Esophagus muscularis mucosa (tissue), 4 donors: ENCODE measurements at places on chromosomes 3 and 15. TPM values are rescaled to one million over a fixed set of nuclear protein-coding genes. Genes with fewer than 3 reads are reported as not detected.
A peak's percentile ranks its signal among the peaks of the same experiment; 100 is the strongest.

GRCh38 chr3:100053951-100054620, 60.2 kb downstream of the FILIP1L start:
- no peak for DNase-seq

DNA sequence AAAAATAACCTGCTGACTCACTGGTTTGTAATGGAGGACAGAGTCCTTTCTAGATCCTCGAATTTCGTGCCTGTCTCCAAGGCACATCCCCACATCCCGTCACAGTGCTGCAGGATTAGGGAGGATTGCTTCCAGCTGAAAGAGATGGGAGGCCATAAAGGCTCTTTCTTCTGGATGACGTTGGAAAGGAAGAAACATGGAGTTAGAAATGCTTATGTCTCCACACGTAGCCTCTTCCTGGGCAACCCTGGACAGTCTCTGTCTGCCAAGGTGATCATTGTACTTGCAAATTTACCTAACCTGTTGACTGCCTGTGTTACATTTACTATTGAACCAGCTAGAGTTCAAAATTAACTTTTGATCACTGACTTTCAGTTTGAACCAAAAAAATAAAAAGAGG, 27.6 kb upstream of the VILL start:
- no peak for DNase-seq

DNA sequence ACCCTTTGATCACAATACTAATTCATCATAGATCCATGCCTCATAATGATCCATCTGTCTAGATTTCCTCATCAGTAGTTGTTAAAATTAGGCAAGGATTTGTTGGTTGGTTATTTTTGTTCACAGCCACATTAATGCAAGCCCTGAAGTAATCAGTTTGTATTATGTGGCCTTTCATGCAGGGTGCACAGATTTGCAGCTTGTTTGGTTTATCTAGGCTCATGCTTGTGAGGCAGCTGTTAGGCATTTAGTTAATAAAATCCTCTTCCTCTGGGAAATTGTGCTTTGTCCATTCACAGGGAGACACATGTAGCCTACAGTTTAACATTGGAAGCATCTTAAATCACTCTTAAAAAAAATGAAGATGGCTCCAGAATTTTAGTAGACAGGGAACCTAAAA, 162.8 kb upstream of the ZNF385D start:
- no peak for DNase-seq

DNA sequence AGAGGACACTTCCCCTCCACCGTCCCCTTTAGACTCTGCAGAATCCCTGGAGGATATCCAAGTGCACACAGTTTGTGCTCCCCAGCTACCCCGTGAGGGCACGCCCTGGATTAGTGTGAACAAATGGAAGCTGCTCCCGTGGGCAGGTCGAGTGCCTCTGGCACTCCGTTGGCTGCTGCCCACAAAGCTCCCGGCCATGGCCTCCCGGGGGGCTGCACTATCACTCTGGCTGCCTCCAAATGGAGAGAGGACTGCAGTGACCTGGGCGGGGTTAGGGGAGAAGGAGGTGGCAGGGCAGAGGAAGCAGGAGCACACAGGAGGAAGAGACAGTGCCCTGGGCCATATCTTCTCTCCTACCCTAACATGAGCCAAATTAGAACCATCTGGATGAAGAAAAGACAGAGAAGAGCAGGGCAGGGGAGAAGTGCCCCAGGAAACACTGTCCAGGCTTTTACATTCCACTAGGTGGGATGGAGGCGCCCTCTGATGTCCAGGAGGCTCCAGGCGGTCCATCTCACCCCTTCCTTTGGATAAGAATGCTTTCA, 29.4 kb upstream of the ACAD9 start:
- no peak for DNase-seq

GRCh38 chr3:171225708-171226107, 199.2 kb upstream of the SLC2A2 start:
- no peak for DNase-seq

Gene CELF6
- total RNA-seq = 4.6 TPM

GRCh38 chr15:64351265-64351664, 4.7 kb downstream of the CSNK1G1 start:
- DNase-seq = no peak

GRCh38 chr3:142267269-142267668, 41.9 kb upstream of the GK5 start:
- no peak for DNase-seq

GRCh38 chr3:13595485-13595884, 46.6 kb downstream of the FBLN2 start:
- DNase-seq = no peak

GRCh38 chr3:123348471-123349200, 100.3 kb downstream of the ADCY5 start:
- DNase-seq = no peak

DNA sequence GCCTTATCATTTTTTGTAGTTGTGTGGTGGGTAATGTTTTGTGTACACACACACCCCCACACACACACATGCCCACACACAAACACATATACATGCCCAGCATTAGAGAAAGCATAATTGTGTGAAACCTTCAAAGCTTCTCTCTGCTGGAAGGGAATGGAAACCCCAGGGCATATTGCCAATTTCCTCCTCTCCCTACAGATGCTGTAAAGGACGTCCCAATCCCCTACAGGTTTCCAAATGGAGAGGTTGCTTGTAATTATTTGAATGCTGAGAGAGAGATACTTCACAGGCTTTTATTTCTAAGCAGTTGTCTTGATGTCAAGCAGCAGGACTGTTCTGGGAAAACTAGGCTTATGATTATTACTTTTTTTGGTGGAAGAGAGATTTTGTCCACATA, 23.0 kb upstream of the CCK start:
- DNase-seq = no peak

GRCh38 chr3:115588201-115589115, 34.9 kb upstream of the GAP43 start:
- DNase-seq = no peak

DNA sequence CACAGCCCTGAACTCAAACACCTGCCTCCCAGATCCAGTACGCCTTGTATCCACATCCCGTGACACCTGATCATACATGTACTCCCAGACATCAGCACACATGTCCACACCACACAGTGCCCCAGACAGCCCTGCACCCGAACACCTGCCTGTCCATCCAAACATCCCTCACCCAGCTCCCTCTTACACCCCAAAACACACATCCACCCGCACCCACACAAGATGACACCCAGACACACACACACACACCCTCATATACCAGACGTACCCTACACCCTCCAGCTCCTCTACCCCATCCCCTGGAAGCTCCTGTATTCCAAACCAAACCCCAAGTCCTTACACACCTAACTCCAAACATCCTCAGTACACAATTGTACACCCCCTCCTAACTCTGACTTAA, 735 bp downstream of the CAMK1 start:
- DNase-seq = no peak

GRCh38 chr15:69926721-69927120, 171.0 kb downstream of the TLE3 start:
- DNase-seq = peak; percentile 45

Gene SLCO2A1
- total RNA-seq = 10.2 TPM

Gene TNFAIP8L3
- total RNA-seq = 13.4 TPM

- no peak for DNase-seq
Observed at GRCh38 chr15:96851613-96852012, 521.1 kb downstream of the NR2F2 start.

GRCh38 chr3:105847452-105847851, 21.4 kb downstream of the CBLB start:
- no peak for DNase-seq

DNA sequence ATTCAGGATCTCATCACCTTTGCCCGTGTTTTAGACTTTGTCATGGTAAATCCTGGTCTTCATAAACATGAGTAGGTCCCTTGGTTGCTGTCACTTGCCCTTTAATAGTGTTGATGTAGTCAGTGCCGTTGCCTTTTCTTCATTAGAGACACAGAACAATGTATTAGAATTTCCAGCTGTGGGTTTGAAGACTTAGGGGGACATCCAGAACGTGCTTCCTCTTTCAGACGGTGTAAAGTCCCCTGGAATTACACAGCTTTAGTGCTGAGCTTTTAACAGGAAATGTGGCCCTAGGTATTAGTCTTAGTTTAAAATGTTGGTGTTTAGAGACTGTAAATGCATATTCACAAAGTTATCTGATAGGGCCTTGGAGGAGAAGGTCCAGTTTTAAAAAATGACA, 8.8 kb upstream of the LRCH3 start:
- DNase-seq = no peak

Gene ANKUB1
- not detected for total RNA-seq

- peak; percentile 68 for DNase-seq
Observed at GRCh38 chr15:92693691-92694331, 38.2 kb upstream of the FAM174B start.

GRCh38 chr3:65035246-65035645, 347.4 kb upstream of the ADAMTS9 start:
- DNase-seq = no peak

DNA sequence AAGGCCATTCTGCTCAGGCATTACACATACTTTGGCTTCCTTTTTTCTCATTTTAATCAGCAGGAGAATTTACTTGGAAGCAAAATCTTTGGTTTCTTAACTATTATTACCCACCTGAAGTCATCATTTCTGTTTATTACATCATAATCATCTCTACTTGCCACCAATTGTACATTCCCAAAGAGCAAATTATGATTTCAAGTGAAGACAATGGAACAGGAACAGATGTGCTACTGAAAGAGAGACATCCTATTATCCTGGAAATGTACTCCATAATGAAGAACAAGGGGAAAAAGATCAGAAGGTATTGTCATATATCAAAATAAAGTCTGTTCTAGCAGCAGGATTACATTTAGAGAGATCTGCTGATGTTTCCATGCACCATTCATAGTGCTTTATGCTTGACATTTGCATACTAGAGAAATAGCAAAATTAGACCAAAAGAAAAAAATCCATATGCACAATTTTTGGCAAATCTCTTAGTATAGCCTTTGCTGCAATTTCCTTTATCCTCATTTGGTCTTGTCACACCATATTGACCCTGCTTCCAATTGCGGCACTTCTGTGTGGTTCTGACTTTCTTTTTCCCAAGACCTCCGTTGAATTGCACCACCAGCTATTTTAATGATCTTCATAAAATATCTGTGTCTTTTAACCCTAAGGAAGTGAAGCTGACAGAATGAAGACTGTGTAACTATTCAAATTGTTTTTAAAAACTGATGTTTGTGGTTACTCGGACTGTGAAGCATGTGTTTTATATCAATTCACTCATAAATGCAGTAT, 683.8 kb downstream of the ZNF385D start:
- DNase-seq = no peak

- no peak for DNase-seq
Observed at GRCh38 chr3:4494895-4495264, 1.7 kb downstream of the ITPR1 start.

Gene AADACL2
- 0.33 TPM for total RNA-seq

DNA sequence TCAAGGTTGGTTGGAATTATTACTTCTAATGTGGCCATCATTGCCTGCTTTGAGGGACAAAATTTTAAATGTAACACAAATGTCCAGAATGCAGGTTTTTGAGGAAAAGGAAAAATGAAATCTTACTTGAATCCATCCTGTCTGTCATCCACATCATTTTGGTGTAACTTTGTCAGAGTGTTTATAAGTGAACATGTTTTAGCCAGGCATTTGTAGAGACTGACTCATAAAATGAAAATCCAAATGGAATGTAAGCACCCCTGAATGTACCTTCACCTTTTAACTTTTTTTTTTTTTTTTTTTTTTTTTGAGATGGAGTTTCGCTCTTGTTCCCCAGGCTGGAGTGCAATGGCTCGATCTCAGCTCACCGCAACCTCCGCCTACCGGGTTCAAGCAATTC, 141.8 kb upstream of the BNIP2 start:
- DNase-seq = no peak

DNA sequence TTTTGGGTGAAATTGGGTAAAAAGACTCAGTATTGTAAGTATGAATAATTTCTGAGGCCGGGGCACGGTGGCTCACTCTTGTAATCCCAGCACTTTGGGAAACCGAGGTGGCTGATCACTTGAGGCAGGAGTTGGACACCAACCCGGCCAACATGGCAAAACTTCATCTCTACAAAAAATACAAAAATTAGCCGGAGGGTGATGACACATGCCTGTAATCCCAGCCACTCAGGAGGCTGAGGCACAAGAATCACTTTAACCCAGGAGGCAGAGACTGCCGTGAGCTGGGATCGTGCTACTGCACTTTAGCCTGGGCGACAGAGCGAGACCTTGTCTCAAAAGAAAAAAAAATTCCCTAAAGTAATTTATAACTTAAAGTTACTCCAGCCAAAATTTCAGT, 162.2 kb downstream of the APBA2 start:
- no peak for DNase-seq

DNA sequence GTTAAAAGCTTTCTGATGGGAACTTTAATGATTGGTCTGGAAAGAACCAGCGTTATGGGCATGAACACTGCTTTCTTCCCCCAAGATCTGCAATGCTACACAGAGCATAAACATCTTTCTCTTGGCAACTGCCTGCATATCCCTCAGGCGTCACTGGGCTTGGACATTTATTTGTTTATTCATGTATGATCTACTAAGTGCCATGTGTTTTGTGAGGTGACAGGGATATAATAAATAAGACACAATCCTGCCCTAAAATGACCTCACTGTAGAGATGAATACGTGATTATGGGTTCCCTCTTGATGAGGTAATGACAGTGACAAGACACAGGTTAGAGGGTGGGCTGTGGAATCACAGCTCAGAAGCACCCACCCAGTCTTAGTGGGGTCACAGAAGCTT, 485.3 kb downstream of the PDCD6IP start:
- no peak for DNase-seq
